ENCODE measurements at places on chromosomes 11 and 22. TPM values are rescaled to one million over a fixed set of nuclear protein-coding genes. Genes with fewer than 3 reads are reported as not detected.

Gene RIMBP3B
- 0.28 TPM for total RNA-seq

DNA sequence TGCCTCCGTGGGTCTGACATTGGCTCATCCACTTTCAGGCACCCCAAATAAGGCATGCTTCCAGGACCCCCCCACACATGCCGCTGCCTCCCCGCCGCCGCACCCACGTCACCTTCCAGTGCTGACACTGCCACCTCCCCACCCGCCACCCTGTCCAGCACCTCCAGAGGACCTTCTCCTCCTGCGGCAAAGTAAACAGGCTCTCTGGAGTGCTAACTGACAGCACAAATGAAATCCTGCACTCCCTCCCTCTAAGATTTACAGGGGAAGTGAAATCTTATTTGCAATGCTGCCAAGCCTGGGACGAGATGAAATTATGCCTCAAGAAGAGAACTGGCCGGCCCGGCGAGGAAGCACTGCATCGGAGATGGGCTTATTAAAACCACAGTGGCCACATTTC, 35.3 kb downstream of the MACROD1 start:
- DNase-seq, result no peak

DNA sequence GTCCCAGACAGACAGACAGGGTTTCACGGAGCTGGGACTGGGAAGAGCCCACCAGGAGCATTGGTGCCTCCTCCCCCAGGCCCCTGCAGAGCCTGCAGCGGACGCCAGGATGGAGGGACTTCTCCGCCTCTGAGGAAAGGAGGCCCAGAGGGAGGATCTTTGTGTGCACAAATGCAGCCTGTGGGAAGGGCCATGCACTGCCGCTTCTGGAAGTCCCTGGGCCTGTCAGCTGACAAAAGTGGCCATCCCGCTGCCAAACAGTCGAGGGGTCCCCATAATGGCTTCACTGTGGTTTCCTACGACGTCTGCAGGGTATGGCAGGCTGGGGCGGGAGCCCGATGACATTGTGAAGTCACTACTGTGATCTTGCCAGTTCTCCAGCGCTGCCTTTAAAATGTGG, 73.8 kb downstream of the TP53I11 start:
- DNase-seq, result no peak

DNA sequence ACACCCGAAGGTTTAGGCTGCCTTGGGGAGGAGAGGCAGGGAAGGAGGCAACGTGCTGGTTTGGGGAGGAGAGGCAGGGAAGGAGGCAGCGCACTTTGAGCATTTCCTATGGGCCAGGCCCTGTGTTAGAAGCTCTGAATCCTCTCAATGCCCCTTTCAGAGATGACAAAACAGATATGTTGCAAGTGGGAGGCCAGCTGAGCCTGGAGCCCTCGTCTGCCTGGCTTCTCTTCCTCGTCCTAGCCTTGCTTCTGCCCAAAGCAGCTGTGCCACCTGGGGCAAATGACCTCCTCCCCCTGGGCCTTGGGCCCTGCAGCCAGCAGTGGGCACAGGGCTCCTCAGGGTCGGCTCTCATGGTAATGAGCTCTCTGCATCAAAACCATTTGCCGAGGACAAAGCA, 15.3 kb upstream of the LRRC32 start:
- DNase-seq, result no peak

DNA sequence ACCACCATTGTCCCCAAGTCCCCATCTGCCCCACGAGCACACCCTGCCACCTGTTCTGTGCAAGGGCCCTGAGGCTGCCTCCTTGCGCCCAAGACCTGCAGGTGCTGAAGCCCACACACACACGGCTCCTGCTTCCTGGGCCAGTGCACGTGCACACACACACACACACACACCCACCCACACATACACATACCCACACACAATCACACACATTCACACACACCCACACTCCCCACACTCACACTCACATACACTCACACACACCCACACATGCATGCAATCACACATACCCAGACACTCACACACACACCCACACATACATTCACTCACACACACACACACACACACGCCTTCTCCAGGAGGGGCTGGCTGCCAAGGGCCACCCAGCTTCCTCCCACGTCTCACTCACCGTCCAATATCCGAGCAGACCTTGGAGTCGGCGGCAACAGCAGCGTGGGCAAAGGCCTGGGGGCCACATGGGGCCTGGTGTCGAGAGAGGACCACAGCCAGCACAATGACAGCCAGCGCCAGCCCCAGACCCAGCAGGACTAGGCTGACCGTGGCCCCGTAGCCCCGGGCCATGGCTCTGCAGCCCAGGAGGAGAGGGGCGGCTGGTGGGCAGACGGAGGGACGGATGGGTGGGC, 616 bp downstream of the GGT5 start:
- DNase-seq, result peak; percentile 52

DNA sequence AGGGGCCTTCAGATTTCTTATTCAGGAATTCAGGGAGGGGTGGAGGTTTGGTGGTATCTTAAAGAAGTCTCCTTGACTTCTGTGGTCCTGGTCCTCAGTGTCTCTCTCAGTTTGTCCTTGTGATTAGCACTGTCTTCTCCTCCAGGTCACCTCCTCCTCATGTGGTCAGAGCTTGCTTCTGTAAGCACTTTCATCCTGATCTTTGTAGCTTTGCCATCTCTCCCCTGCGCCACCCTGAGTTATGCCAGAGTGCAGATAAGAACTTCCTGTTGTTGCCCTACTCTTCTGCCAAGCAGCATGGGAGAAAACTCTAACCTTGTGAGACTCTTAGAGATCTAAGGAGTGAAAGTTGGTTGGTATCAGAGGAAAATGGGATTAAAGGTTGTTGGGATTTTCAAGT, 30.9 kb downstream of the MICAL2 start:
- no peak for DNase-seq

DNA sequence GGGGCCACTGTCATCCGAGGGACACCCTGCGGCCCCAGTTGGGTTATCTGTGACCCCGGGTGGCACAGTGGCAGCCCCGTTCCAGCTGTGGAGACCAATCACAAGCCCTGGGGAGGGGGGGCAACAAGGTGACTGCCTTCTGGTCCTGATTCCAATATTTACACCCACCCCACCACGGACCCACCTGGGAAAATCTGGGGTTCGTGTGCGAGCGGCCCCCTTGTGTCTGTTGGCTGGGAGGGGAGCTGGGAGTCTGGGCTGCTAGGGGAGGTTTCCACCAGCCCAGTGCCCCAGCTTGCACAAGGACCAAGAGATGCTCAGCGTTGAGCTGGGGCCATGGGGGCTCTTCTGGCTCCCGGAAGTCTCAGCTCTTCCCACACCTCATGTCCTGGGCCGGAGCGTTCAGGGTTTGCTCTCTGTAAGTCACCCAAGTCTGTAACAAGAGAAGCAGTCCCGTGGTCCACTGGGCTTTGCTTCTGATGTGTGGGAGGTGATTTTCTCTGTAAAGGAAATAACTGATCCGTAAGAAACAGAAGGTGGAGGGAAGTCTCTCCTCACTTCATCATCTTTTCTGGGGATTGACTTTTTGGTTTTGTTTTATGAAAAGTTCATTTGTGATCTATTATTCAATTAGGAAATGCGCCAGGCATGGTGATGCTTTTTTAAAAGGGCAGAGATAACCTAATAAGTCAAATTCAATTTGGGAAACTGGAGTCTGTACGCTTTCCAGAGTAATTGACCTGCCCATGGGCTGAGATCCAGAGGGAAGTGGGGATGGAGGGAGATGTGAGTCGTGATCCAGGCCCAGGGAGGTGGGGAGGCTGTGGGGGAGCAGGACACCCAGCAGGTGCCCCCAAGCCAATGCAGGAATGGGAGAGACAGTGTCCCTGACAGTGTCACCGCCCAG, 22.4 kb upstream of the GAL start:
- peak; percentile 25 for DNase-seq

- no peak for DNase-seq
Measured at GRCh38 chr22:30754521-30754920, 59.8 kb downstream of the OSBP2 start.

DNA sequence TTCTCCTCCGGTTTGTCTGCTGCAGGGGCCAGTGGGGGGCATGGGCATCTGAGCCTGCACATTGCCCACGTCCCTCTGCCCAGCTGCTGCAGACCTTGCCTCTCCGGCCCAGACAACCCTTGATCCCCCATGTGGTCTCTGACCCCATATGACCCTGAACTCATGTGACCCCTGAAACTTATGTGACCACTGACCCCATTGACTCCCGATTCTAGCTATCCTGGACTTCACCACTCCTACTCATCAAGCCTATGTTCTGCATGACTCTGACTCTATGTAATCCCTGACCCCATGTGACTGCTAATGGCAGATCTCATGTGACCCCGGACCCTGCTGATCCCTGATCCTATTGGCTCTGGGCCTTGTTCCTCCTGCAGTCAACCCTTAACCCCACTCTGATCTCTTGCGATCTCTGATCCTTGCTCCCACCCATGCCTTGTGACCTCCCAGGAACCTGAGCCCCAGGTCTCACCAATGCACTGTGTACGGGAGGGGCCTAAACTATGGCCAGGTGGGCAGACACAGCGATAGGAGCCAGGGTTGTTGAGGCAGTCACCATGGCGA, 5.7 kb downstream of the LTBP3 start:
- DNase-seq, result no peak

DNA sequence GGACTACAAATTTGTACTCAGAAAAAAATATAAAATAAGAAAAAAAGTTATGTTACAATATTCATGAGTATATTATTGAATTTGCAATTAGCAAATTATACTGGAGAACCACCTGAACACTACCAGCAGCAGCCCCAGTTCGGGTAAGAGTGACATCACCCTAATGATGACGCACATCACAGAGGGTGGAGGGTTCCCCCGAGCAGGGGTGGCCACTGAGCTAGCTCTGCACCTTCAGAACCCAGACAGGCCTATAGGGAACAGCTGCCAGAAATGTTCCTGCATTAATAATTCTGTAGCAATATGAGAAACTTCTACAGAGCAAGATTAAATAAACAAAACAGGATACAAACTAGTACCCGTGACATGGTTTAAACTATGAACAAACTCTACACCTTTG, 17.5 kb upstream of the ARAP1 start:
- peak; percentile 62 for DNase-seq

DNA sequence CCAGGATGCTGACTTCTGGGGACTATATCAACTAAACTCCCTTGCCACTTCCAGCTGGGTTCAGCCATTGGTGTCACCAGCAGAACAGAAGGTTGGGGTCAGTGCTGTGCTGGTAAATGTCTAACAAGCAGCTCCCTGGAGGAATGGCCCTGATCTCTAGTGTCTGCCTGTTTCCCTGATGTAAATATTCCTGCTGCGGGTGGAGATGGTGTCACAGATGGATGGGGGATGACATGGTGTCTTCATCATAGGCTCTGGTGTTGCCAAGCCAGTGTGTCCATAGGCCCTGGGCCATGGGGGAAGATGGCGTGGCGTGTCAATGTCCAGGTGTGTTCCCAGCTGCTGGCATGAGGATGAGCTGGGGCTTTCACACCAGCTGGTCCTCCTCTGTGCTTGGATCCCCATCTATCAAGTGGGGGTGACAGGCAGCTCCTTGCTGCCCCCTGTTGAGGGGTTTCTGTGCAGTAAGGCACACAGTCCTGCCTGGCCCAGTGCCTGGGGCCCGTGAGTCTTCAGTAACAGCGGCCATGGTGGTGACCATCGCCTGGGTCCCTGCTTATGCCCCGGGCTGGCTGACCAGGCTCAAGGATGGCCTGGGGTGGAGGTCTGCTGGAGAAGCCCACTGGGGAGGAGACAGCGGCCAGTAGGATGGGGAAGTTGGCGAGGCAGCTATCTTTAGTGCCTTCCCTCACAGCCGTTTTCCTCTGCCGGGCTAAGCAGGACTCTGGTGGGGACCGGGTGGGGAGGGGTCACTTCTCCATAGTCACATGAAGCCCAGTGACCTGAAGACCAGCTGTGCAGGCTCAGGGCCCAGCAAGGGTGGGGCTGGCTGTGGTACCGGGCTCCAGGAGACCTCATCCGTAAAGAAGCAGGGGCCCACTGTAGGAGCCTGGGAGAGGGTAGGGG, 12.7 kb downstream of the RPL3 start:
- DNase-seq, result no peak

GRCh38 chr11:61022311-61023085, 51.0 kb downstream of the CD6 start:
- no peak for DNase-seq

DNA sequence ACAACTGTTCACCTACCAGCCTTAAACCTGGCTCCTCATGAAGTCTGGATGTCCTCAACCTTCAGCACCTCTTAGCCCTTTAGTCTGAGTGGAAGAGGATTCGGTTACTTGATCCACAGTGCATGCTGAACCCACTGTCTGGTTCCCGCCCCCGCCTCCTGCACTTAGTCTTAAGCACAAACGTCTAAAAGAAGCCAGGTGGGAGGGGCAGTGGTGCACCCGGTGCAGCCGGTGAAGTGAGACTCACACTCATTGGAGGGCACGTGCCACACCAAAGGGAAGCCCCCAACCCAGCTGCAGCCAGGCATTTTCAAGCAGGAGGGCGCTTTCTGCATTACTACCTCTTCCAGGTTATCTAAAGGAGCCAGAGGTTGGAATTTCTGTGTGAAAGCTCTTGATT, 146.8 kb downstream of the COMMD9 start:
- no peak for DNase-seq

DNA sequence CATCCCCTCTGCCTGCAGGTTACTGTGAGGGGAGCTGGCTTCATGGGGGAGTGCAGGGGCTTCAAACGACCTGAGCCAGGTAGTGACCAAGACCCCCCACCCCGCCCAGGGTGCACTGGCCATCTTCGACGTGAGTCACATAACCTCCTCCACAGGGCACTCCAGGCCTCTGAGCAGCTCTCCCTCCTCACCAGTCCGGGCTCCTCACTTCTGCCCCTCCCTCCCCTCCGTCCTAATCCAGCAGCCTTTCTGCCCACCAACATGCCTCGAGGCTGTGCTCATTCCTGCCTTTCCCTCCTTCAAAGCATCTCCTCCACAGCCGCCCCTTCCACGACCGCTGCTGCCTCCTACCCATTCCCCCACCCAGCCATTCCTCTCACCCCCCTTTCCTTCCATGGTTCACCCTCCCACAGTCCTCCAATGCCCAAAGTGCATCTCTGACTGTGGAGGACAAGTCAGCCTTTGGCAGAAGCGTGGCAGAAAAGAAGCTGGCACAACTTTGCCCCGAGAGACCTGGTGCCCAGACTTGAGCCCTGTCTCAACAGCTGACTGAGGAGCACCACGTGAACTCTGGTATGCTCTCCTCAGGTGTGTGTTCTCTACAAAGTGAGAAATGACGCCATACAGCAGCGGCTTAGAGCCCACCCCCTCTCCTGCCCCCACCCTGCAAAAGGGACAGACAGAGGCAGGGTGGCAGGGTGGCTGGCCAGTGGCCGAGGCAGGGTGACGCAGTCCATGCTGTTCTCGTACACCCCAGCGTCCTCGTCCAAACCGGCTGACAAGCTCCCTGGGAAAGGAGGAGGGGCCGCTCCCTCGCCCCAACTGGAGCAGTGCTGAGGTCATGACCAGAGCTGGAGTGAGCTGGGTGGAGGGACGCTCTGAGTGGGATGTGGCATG, 30.4 kb downstream of the OPCML start:
- DNase-seq, result no peak

DNA sequence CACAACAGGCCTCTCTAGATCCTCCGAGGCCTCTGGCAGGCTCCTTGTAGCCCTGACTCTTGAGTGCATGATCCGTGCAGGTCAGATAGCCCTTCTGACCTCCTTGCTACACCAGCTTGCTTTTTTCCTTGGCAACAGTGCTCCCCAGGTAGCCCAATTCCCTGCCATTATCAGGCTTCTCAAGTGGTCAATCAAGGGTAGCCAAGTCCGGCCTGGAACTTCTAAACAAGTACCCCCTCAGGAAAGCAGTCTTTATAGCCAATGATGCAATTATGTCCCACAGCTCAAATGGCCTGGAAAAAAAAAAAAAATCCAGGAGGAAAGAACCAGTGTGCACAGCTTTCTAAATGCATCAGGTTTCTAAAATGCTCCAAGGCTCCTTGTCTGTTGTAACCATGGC, 59.8 kb downstream of the TENM4 start:
- no peak for DNase-seq
